Activated CD4-positive, alpha-beta T cell treated with anti-CD3 and anti-CD28 coated beads, Interleukin-2, amount 50 U/mL, for 16 hours (primary cell): ENCODE measurements at places on chromosomes 5 and 9.
A peak's percentile ranks its signal among the peaks of the same experiment; 100 is the strongest.

DNA sequence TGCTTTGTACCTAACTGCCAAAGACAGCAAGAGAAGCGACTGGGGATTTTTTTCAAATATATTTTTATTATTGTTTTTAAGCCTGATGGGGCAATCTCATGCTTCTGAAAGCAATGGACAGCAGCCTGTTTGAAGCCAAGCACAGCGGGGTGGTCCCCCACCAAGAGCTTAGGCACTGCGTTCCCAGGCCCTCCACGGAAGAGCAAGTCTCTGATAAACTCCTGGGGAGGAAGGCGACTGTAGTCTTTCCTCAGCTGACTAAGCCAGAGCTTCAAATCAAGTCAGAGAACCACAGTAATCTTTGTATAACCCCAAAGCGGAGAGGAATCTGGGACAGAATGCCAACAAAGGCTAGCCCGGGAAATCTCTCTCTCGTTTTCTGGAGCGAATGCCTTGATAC, 54.4 kb downstream of the ARSB start:
- DNase-seq: no peak

DNA sequence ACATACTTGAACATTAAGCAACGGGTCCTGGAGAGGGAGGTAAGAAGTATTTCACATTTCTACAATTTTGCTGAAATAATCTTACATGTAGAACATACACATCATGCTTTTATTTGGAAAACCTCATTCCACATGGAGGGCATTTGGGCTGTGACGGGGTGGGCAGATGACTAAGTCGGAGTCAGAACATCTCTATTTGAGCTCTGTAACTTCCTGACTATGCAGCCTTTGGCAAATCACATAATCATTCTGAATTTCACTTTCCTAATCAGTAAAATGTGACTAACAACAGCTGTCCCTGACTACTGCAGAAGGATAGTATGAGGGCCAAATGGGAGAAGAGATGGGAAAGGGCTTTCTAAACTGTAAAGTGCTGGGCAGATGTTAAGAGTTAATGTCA, 17.1 kb upstream of the IL6ST start:
- DNase-seq: peak; percentile 62

DNA sequence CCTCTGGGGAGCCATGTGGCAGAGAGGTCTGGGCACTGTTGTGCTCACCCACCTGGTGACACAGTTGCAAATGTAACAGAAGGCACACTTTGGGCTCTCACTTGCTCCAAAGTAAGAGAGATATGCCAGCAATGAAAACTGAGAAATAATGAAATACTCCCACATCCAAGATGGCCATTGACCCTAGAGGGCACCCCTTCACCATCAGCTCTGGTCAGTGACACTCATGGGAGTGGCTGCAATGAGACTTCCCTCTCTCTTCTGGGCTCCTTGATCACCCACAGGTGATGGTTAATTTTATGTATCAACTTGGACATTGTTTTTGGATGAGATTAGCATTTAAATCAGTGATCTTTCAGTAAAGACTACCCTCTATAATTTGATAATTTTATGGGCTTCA, 248.4 kb downstream of the CDH12 start:
- DNase-seq: no peak

DNA sequence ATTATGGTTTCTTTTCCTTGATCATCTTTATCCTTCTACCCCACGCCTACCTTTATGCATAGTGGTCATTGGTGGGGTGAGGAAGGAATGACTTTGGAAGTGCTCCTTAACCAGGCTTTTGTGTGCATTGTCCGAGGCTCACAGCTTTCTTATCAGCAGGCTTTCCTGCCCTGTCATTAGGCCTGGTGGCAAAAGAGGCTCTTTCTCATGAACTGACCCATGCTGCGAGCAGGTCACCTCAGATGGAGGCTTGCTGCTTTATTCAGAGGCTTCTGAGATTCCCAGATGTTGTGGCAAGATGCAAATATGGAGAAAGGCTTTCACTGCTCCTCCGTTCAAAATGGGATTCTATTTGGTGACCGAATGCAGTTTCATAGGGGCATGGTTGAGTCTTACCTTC, 57.4 kb upstream of the DMRTA1 start:
- no peak for DNase-seq

- DNase-seq: no peak
Measured at GRCh38 chr9:137610944-137611343, 5.5 kb downstream of the ARRDC1 start.

DNA sequence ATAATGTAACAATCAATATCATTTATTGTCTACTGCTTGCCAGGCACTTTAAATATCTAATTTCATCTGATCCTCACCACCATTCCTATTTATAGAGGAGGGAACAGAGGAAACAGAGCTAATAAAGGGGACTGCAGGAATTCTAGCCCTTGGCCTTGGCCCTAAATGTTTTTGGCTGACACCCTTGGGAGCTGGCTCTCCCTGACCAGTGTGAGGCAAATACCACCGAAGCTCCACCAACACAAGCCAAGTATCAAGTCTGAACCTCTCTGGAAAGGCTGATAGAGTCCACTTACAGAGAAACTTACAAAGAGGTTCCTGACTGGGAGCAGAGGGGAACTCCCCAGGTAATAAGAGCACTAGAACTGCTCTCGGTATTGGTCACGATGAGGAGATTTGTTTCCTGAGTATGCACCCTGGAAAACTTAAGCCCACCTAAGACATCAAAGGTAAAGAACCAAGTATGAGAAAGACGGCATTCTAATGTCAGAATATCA, 243.1 kb upstream of the PANK3 start:
- DNase-seq: peak; percentile 27

GRCh38 chr5:39580702-39581453, 156.1 kb upstream of the DAB2 start:
- DNase-seq: no peak

DNA sequence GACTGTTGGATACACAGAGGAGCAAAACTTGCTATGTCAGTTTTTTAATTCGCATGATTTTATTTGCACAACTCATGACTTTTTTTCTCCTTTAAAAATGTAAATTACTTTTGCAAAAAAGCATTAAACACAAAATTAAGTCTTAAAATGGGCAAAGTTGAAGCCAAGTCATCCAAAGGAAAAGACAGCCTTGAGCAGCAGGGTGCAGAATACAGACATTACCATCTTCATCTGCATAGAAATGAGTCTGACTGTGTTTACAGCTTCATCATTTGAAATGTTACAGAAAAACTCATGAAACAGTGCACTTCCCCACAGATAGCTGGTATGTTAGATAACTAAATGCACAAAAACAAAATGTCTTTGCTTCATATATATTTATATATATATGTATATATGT, 101.4 kb downstream of the TSSK1B start:
- no peak for DNase-seq
